HS-27A (cell line): ENCODE measurements at places on chromosomes 7 and 10.

GRCh38 chr10:31822616-31823318, 105.9 kb downstream of the ARHGAP12 start:
- no peak for DNase-seq

- DNase-seq = no peak
Observed at GRCh38 chr7:21580073-21580521, 37.3 kb downstream of the DNAH11 start.

DNA sequence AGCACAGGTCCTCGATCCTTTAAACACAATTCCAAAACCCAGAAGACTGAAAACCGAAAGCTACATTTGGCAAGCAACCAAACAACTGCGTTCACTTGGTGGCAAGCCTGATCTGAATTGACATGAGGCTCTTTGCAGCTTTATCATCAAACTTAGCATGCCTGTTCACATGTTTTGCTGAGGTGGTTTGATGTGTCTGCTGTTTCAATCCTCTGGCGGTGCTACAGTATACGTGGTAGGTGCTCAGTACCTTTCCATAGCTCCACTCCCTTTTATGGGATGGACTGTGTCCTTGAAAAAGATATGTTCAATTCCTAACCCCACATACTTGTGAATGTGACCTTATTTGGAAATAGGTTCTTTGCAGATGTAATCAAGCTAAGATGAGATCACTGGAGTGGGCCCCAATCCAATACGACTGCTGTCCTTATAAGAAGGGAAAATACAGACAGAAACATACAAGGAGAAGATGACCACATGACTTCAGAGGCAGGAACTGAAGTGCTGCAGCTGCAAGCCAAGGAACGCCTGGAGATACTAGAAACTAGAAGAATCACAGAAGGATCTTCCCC, 33.4 kb downstream of the CCDC6 start:
- DNase-seq = no peak

- no peak for DNase-seq
Observed at GRCh38 chr10:110841767-110842267, 29.9 kb upstream of the PDCD4 start.

DNA sequence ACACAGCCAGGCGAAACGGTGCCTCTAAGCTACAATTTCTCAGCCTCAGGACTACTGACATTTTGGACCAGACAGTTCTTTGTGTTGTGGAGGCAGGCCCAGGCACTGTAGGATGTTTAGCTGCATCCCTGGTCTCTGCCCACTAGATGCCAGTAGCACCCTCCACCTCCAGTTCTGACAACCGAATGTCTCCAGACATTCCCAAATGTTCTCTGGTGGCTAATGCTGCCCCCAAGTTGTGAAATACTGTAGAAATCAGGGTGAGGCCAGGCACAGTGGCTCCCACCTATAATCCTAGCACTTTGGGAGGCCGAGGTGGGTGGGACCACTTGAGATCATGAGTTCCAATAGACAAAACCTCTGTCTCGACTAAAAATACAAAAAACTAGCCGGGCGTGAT, 18.2 kb downstream of the HNRNPF start:
- DNase-seq = no peak

GRCh38 chr7:27116031-27116961, 13.8 kb upstream of the HOXA2 start:
- no peak for DNase-seq

DNA sequence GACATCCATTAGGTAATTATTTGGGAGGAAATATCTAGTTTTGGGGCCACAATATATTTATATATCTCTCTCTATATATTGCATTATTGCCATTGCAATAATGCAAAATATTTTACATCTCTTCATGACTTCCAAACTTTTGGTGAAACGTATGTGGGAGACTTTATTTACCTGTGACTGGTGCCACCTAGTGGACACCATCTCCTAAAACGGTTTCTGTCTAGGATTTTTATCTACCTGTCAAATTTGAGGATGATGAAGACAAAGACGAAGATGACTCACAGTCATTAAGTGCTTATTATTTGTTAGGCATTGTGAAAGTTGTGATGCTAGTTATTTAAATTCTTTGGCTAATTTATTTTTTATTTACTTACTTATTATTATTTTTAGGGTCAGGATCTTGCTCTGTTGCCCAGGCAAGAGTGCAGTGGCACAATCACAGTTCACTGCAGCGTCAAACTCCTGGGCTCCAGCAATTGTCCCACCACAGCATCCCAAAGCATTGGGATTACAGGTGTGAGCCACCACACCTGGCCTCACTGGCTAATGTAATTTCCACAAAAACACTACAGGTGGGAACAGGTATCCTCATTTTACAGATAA, 18.7 kb upstream of the CBLL1 start:
- no peak for DNase-seq

GRCh38 chr7:88670536-88670935, 89.0 kb upstream of the ZNF804B start:
- no peak for DNase-seq

DNA sequence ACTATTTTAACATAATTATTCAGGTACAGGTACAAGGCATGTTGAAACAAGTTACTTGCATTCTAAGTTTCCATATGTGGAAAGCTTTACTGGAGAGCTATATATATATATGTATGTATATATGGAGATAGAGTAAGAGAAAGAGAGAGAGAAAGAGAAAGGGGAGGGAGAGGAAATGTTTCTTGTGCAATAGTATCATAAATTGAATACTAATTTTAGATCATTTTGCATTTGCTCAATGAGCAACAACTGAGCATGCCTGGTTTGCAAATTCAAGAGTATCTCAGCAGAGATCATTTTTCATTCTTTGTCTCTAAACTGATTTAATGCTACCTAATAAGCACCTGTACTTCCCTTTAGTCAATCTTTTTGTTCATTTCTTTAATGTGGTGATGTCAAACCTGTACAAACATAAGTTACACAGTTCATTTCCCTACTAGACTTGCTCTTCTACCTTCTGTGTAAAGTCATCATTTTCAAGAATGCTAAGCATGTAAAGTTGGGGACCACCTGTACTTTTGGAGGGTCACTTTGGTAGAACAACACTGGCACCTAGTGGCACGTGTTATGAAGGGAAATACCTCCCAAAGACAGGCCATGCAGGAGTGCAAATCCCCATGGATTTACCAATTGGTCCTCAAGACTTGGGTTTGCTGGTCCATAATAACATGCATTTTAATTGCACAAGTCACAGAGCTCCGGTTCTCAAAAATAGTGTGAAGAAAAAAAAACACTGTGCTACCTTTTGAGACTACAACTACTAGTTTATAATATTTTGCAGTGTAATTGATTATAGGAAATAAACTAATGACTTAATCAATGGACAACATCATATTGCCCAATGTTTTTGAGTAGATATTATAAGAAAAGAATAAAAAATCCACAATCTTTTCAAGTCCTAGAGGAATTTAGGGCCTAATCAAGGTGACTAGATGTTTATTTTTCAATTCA, 431.2 kb upstream of the IGFBP3 start:
- peak; percentile 55 for DNase-seq

DNA sequence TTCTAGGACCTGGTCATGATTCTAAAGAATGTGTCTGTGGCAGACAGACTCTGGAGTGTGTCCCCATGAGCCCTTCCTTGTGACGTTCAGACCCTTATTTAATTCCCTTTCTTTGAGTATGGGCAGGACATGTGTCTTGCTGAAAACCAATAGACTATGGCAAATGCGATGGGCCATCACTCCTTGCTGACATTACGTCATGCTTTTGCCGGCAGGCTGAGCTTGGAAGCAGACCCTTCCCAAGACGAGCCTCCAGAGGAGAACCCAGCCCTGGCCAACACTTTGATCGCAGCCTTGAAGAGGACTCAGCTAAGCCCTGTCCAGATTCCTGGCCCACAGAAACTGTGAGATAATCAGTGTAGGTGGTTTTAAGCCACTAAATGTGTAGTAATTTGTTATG, 18.4 kb upstream of the TMEM236 start:
- no peak for DNase-seq

GRCh38 chr10:76738991-76739390, 898.6 kb downstream of the KCNMA1 start:
- no peak for DNase-seq

DNA sequence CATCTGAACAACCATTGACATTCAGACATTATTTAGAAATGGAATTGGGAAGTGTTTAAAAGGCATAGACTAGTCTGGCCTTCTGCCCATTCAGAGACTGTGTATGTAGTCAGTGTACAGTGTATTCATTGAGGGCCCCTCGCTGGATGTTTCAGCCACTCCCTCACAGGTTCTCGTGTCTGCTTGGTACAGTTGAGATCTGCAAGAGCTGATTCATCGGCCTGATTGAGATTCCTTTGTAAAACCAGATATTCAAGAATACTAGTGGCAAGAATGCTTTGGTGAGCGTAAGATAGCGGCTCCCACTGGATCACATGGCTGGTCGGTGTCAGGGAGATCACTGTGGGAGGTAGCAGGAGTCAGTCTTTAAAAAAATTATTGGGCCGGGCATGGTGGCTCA, 119.5 kb downstream of the TCF7L2 start:
- no peak for DNase-seq

DNA sequence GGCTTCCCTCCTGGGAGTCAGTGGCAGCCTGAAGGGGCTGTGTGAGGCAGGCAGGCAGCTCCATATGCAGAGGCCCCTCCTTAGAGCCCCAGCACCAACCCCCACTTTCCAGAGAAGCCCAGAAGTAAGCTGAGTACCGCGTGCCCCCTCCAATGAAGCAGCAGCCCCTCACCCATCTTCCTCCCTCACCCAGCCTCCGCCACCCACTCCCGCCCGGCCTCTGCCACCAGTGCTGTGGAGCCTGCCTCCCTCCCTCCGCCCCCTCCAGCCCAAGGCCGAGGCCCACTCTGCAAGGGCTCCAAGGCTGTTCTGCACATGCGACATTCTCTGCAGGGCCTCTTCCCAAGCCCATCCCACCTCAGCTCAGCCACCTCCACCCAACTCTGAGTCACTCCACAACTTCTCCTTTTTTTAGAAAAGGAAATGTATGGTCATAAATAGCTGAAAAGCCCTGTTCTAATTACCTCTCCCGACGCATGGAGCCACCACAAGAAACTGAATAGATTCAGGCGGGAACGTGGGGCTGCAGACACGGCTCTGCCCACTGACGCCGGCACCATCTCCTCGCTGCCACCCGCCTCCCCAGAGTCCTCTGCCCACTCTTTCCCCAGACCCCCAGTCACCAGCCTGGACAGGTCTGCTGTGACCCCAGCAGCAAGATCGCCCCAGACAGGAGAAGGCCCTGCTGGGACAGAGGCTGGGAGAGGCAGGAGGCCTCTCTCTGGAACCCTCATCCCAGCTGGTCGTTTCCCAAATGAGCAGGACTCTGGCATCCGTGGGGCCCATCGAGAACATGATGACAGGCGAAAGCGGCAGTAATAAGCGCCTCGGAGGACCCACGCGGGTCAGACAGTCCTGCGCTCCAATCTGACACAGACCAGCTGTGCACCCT, 213.9 kb downstream of the MAD1L1 start:
- DNase-seq = no peak

GRCh38 chr7:149398195-149398820, 62.6 kb downstream of the ZNF777 start:
- no peak for DNase-seq

DNA sequence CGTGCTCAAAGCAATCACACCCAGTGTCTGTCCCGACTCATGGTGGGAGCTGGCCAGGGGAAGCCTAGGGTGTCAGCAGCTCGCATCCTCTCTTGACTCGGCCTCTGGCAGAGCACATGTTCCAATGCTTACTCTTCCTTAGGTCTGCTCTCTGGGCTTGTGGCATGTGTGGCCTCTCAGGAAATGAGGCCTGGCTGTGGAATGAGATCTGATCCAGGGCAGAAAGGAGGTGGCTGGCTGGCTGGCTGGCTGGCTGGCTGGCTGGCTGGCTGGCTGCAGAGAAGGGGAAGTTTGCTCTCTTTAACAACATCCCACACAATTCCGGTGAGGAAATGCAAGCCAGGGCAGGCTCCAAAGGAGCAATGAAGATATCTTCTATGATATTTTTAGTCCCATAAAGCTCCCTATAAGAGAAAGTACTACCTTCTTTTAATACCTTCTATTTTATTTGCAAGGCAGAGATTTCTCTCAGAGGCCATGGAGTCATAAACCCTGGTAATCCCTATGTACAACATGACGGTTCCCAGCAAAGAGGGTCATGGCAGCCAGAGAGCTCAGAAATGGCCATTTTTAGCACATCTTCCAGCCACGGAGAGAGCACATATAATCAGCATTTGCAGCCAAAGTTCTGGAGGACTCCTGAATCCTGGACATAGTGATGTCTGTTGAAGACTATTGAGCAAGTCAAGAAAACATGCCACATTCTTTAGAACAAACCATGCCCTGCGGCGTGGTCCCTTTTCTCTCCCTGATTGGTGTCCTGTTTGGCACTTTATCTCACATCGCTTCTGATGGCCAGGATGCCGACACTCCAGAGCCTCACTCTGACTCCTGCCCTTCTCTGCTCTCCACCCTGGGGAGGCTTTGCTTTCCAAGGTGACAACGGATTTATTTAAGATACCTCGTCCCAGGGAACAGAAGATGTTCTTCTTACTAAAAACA, 153.7 kb downstream of the FANK1 start:
- DNase-seq = no peak

DNA sequence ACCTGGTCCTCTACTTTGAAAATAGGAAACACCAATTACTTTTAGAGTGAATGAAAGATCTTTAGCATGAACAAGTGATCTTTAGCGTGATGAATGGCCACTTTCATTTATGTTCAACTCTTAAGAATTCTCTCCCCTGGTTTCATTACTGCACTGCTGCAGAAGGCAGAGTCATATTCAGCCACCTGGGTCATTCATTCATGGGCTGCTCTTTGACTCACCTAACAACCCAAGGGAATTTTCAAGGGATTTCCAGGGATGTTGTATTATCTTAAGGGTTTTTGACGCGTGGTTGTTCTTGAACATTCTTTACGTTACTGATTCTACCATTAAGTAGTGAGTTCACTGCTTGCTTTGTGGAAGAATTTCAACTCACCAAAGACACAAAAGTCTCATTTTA, 87.3 kb upstream of the STK17A start:
- no peak for DNase-seq

DNA sequence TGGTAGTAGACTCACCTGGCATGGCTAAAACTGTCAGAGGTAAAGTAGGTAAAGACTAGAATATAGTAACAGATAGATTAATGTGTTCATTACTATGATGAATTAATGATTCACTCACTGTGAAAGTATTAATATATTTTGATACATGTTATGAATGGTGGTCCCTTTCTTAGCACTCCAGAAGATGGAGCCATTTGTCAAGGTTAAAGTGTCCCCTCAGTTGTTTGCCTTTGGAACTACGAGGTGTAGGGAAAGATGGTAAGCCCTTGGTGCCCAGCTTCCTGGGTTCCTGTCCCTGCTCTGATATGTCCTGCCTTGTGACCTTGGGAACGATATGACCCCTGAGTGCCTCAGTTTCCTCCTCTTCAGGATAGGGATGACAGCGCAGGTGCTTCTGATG, 49.4 kb downstream of the HTRA1 start:
- no peak for DNase-seq
